ENCODE measurements at places on chromosomes 11 and 22. TPM values are rescaled to one million over a fixed set of nuclear protein-coding genes. Genes with fewer than 3 reads are reported as not detected.

Gene MN1
- total RNA-seq: 2.1 TPM

Gene POTEH
- total RNA-seq: not detected

Gene FAM118B
- 30.2 TPM for total RNA-seq

Gene MOGAT2
- not detected for total RNA-seq

Gene TEX54
- total RNA-seq: not detected

Gene BAD
- 95.7 TPM for total RNA-seq

Gene NTM
- total RNA-seq: 0.40 TPM

Gene DDX25
- not detected for total RNA-seq

Gene PARVA
- 42.5 TPM for total RNA-seq

Gene RASSF10
- not detected for total RNA-seq

Gene FGF3
- total RNA-seq: not detected

Gene C11orf98
- total RNA-seq: 72.4 TPM

Gene ZNF214
- not detected for total RNA-seq

Gene CDHR5
- not detected for total RNA-seq

Gene LRRC4C
- not detected for total RNA-seq

Gene SNU13
- total RNA-seq: 161 TPM

Gene HSPA8
- total RNA-seq: 2,164 TPM

Gene MISFA
- total RNA-seq: not detected

Gene FREY1
- not detected for total RNA-seq

Gene HRAS
- 102 TPM for total RNA-seq

Gene HINFP
- 8.2 TPM for total RNA-seq

Gene CHRDL2
- not detected for total RNA-seq

Gene LTBP3
- 58.2 TPM for total RNA-seq

Gene CD3E
- total RNA-seq: not detected

Gene RAD9A
- total RNA-seq: 4.6 TPM

Gene DEFB131B
- total RNA-seq: not detected

Gene SLC22A9
- total RNA-seq: not detected

Gene TMEM86A
- total RNA-seq: 1.6 TPM

Gene PNPLA5
- not detected for total RNA-seq

Gene PTGDR2
- not detected for total RNA-seq

Gene MS4A7
- not detected for total RNA-seq

Gene CRYBB2
- total RNA-seq: not detected

Gene MAPK12
- 53.5 TPM for total RNA-seq

Gene TNNT3
- total RNA-seq: not detected

Gene USP47
- 33.3 TPM for total RNA-seq

Gene SLC43A3
- total RNA-seq: 68.5 TPM

Gene FXYD2
- not detected for total RNA-seq

Gene SYTL2
- 2.0 TPM for total RNA-seq

Gene AIFM3
- 0.07 TPM for total RNA-seq

Gene SLC22A25
- total RNA-seq: not detected

Gene RFPL1
- not detected for total RNA-seq

Gene MUC6
- total RNA-seq: not detected

Gene FGF19
- not detected for total RNA-seq

Gene C11orf42
- total RNA-seq: not detected

Gene CAPRIN1
- 166 TPM for total RNA-seq

Gene GSTT2B
- total RNA-seq: 11.7 TPM

Gene OVOL1
- not detected for total RNA-seq

Gene CCDC116
- 0.07 TPM for total RNA-seq

Gene OSM
- total RNA-seq: not detected

Gene CCDC73
- total RNA-seq: not detected

Gene ADAMTS15
- 0.05 TPM for total RNA-seq

Gene OR51B2
- total RNA-seq: not detected

Gene OR52I1
- not detected for total RNA-seq

Gene TRIM51
- total RNA-seq: not detected

Gene PRRG4
- 0.69 TPM for total RNA-seq

Gene CHST1
- total RNA-seq: 3.9 TPM

Gene PDGFB
- total RNA-seq: 190 TPM

Gene PTPRCAP
- total RNA-seq: not detected

Gene VPREB1
- not detected for total RNA-seq
